Cortex of kidney (tissue), 1 donor: ENCODE measurements at places on chromosomes 3 and 15.

DNA sequence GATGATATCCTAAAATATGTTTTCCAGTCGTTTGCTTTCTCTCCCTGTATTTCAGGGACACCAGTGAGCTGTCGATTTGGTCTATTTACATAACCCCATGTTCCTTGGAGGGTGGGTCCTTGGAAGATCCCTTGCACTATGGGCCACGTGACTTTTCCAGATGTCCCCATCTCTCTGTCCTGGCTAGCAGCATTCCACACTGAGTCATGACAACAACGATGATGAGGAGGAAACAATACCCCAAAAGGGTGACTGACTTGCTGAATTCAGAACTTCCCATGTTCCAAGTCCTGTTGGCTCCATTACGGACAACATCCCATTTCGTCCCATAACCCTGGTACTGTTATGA, 134.3 kb downstream of the NSMCE3 start:
- no peak for DNase-seq

DNA sequence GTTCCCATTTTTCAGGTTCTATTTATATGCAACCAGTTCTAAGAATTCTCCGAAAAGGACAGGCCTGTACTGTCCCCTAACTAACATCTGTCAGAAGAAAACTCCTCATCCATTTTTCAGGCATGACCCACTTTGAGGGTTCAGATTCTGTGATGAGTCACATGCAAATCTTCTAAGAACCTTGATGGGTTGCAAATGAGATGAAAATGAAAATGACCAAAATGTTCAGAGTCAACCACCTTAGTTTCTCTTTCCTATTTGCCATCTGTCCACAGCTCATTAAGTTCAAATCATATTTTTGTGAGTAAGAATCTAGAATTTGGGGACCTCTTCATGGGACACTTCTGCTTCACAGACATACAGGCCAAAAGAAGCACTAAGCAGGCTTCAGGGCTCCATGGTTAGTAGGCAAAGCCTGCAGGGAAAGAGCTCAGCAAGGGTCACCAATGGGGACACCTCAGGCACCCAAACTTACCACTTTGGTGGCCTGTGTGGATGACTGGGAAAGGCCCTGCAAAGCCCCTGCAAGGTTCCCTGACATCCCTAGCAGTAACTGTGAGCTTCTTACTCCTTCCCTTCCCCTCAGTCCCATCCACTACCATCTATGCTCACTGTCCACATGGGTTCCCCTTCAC, 122.0 kb downstream of the WDR76 start:
- no peak for DNase-seq

DNA sequence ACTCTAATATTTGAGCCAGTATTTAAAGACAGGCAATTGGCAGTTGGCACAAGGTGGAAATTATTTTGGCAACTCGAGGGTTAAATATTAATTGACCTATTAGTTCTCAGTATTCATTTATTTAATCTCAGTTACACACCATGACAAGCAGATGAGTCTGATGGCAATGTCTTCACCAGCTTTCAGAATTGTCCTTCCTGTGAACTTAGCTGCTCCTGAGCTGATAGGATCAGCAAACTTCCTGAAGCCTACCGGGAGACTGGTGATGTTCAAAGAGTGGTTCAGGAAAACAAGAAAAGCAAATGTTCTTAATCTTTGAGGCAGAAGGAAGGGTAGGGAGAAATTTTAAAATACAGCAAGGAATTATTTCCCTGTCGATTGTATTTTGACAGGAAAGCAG, 522.2 kb downstream of the SOX2 start:
- DNase-seq = no peak

GRCh38 chr3:58751882-58752567, 85.5 kb upstream of the FAM3D start:
- DNase-seq = no peak

DNA sequence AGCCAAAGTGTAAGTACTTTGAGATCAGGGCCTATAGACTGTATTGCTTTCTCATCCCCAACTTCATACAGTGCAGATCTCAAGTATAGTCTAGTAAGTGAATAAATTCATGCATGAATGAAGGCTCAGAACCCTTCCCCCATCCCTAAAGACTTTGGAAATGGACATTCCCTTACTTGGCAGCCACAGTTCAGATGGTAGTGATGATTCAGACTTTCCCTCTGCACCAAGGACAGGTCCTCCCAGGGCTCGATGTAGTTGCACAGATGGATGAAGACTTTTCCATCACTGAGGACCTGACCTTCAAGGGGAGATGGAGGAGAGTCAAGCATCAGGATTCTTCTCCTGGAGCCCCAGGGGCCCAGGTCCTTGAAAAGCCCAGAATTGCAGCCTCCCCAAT, 4.6 kb downstream of the TIMP4 start:
- DNase-seq = no peak

GRCh38 chr15:63870487-63871209, 36.9 kb upstream of the HERC1 start:
- no peak for DNase-seq

GRCh38 chr3:197015790-197016736, 13.6 kb downstream of the MELTF start:
- DNase-seq = no peak

- DNase-seq = no peak
Measured at GRCh38 chr3:41405466-41405865, 206.2 kb downstream of the CTNNB1 start.

DNA sequence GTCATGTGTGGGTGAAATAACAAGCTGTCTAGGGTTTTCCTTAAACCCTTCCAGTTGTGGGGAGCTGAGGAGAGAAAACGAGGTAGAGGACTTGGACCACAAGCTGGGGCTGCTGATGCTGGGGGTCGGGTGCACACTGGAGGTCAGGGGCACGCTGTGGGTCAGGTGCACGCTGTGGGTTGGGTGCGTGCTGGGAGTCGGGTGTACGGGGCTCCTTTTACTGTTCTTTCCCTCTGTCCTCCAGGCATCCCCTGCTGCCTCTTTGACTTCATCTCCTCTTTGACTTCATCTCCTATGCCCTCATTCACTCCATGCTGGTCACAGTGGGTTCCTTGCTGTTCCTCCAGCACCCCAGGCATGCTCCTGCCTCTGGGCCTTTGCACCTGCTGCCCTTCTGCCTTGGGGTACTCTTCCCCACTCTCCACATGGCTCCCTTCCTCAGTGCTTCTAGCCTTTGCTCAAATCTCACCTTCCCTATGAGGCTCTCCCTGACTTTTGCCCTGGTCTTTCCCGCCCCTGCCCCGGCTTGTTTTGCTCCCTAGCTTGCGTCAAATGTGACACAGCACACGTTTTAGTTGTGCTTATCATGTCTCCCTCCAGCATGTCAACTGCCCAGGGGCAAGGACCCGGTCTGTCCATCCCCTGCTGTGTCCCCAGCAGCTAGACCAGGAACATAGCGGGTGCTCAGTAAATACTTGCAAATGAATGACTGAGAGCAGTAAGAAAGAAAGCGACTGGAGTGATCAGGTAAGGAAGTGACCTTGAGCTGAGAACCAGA, 45.4 kb downstream of the WNT7A start:
- no peak for DNase-seq

GRCh38 chr15:85091990-85092389, 110.3 kb downstream of the PDE8A start:
- no peak for DNase-seq

DNA sequence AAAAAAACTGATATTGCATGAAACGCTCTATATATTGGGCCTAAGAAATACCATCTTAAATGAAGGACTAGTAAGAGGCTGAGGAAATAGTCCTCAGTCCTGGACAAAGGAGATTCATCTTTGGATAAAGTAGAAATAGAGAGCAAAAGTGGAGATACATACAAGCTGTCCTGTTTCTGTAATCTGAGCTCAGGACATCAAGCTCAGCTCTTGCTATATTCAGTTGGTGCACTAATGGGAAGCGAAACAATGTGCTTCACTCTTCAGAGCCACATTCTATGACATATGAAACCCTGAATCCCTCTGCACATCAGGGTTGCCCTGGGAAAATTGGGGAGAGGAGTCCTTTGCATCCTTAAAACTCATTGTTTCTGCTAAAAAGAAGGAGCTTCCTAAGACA, 290.7 kb downstream of the VPS13C start:
- no peak for DNase-seq

GRCh38 chr3:196640297-196641018, 964 bp downstream of the NRROS start:
- DNase-seq = no peak
